Left renal pelvis (tissue), 4 donors: ENCODE measurements at places on chromosomes 13 and 19.

DNA sequence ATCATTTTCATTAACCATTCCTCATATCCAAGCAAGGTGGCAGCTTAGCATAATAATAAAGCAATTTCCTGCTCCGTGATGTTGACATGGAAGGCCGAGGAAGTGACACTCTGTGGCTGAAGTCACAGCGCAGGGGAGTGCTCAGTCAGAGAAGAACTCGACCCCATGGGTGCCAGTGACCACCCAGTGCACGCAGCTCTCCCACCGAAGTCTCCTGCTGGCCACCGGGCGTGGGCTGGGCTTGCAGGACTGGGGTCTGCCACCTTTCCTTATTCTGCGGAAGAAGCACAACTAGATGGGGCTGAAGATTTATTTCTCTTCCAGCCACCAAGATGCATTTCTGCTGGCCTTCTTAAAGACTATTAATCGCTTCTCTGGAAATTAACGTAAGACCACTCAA, 132.1 kb upstream of the SPACA7 start:
- no peak for DNase-seq

DNA sequence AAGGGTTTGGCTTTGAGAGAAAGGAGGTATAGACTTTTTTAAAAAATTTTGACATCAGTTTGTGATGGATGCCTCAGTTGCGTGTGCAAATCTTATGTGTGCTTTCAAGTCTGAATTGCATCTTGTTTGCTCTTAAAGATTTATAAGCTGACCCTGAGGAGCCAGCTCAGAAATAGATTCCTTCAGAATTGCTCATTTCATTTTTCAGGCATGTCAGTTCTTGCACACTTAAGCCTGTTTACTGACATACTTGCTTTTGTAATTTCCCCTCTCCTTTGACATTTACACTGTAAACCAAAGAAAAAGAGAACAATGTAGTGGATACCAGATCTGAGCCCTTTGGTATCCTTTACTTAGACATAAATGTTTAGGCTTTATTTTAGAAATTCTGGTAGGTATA, 87.6 kb downstream of the RNF17 start:
- no peak for DNase-seq

DNA sequence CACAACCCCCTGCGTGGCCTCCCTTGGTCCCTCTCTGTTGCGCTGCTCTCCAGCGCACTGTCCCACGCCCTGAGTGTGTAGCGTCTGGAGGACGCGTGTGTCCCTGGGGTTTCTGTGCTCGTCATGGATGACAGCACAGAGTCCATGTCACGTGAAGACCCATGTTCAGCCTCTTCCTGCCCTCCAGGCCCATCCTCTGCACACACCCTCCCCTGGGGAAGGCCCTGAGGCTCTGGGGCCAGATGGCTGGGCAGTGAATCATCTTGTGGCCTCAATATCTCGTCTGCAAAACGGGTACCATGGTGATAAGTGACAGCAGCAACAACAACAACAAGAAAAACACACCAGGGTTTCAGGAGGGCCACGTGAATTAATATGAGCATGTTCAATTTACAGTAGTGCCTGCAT, 71.5 kb upstream of the ARHGEF7 start:
- DNase-seq = no peak

- DNase-seq = no peak
These were observed 80.2 kb downstream of the ZAR1L start for GRCh38 chr13:32234914-32235313.

DNA sequence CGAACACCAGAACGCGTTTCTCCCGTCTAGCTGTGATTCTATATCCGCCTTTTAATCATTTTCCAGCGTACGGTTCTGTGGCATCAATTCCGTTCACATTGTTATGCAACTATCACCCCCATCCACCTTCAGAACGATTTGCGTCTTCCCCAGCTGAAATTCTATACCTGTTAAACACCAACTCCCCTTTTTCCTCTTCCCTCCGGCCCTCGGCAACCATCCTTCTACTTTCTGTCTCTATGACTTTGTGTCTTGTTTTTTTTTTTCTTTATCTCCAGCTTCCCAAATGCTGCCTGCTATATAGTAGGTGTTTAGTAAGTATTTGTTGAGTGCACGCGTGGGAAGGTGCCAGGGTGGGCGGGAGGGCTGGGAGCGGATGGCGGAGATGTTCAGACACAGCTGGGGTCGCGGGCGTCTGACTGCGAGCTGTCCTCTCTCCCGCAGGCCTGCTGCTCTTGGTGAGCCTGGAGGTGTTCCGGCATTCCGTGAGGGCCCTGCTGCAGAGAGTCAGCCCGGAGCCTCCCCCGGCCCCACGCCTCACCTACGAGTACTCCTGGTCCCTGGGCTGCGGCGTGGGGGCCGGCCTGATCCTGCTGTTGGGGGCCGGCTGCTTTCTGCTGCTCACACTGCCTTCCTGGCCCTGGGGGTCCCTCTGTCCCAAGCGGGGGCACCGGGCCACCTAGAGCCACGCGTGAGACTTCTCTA, 20.2 kb downstream of the CACNG6 start:
- DNase-seq = no peak

- DNase-seq = no peak
These were observed 162.7 kb downstream of the KDM4B start for GRCh38 chr19:5131506-5132205.

- DNase-seq = no peak
These were observed 42.6 kb downstream of the CYP4F22 start for GRCh38 chr19:15550929-15551292.

- no peak for DNase-seq
These were observed 203.2 kb downstream of the TUBA3C start for GRCh38 chr13:18978447-18978846.

DNA sequence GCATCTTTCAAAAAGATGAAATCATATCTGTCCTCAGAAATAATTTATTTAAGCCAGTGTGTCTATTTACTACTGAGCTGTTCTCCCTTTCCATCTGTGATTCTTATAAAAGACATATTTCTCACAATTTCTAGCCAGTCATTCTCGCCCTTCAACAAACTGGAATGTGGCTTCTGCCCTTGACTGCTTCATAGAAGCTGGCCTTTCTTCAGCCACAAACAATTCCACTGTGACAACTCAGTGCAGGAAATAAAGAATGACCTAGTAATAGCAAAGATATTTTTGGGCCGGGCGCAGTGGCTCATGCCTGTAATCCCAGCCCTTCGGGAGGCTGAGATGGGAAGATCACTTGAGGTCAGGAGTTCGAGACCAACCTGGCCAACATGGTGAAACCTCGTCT, 655.5 kb downstream of the PCDH9 start:
- no peak for DNase-seq

DNA sequence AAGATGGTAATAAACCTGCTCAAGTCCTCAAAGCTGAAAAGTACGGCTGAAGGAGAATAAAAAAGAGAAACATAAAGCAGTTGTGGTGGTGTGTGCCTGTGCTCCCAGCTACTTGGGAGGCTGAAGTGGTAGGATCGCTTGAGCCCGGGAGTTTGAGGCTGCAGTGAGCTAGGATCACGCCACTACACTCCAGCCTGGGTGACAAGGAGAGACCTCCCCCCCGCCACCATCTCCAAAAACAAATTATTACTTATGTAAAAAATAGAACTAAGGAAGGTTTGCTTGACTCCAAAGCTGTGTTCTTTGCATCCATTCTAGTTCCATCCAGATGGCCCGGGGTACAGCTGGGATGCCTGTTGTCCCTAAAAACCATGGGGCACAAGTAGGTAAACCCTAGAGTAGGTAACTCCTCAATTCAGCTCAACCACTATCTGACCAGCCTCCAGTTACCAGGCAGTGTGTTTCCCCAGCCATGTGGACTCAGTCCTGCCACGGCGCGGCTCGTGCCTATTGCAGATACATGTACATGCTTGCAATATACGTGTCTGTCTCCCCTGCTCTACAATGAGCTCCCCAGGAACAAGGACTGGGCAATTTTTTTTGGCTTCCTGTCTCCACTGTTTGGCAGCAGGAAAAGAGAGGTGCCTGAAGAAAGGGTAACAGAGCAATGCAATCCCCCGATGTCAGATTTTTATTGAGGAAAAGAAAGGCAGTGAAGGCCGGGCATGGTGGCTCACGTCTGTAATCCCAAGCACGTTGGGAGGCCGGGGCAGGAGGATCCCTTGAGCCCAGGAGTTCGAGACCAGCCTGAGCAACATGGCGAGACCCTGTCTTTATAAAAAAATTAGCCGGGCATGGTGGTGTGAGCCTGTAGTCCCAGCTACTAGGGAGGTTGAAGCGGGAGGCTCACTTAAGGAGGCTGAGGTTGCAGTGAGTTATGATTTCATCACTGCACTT, 101.3 kb downstream of the GNG7 start:
- DNase-seq = no peak

- DNase-seq = no peak
These were observed 55.2 kb downstream of the VWA8 start for GRCh38 chr13:41905600-41906254.

GRCh38 chr13:21796775-21797514, 126.1 kb downstream of the FGF9 start:
- no peak for DNase-seq

DNA sequence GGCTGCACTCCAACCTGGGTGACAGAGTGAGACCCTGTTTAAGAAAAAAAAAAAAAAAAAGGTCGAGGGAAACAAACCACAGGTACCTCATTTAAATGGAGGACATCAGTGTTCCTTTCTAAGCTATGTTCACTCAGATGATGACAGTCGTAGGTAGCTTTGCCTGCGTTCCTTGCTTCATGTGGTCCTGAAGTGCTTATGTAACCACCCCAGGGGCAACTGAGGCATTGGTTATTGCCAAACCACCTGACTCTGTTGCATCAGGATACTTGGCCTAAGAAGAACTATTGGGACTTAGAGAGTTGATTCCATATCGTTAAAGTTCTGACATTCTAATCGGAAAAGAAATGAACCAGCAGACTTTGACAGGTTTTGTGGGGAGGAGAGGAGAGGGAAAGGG, 51.7 kb downstream of the SPATA13 start:
- no peak for DNase-seq

GRCh38 chr13:51420681-51421490, 31.9 kb downstream of the INTS6 start:
- DNase-seq = no peak

DNA sequence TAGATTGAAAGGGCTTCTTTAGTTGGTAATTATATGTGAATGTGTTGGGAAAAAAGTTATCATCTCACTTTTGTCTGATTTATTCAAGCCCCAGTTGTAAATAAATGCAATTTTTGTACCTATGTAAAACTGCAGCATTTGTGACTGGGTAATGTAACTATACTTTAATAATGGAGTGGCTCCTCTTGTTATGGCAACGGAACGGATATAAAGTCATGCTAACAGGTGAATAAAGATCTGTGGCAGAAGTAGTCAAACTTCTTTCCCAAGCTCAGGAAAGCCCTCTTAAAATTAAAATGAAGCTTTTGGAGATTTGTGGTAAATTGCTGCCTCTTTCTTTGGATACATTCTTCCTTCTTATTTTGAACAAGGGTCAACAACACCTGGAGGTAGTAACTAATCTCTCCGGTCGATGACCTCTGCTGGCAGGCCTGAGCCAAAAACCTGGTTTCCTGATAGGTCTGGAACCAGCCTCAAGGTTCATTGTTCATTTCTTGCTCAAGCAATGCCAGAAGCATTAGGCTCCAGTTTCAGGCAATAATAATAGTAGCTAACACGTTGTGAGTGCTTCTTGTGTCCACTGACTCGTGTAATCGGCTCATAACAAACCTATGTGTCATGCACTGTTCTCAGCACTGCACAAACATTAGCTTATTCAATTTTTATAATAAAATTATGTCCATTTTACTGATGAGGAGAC, 313.4 kb upstream of the DACH1 start:
- DNase-seq = no peak

DNA sequence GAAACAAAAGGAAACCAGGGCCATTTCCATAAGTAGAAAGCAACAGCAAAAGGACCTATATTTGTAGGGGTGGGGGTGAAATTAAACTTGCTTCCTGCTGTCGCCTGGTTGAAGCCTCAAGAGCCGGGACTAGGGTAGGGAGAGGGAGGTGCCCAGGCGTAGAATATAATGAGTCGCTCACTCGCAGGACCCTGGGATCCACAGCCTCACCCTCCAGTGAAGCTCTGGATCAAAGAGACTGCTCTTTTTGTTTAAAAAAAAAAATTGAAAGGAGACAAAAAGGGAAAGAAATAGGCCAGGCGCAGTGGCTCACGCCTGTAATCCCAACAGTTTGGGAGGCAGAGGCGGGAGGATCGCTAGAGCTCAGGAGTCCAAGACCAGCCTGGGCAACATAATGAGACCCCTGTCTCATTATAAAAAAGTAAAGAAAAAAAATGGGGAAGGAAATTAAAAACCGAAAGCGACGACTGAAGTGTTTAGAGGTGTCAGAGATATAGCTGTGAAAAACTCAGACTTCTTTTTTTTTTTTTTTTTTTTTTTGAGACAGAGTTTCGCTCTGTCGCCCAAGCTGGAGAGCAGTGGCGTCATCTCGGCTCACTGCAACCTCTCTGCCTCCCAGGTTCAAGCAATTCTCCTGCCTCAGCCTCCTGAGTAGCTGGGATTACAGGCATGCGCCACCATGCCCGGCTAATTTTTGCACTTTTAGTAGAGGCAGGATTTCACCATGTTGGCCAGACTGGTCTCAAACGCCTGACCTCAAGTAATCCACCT, 10.9 kb upstream of the ADGRE5 start:
- DNase-seq = no peak

- no peak for DNase-seq
These were observed 43.9 kb downstream of the ZNF730 start for GRCh38 chr19:23160766-23161165.

DNA sequence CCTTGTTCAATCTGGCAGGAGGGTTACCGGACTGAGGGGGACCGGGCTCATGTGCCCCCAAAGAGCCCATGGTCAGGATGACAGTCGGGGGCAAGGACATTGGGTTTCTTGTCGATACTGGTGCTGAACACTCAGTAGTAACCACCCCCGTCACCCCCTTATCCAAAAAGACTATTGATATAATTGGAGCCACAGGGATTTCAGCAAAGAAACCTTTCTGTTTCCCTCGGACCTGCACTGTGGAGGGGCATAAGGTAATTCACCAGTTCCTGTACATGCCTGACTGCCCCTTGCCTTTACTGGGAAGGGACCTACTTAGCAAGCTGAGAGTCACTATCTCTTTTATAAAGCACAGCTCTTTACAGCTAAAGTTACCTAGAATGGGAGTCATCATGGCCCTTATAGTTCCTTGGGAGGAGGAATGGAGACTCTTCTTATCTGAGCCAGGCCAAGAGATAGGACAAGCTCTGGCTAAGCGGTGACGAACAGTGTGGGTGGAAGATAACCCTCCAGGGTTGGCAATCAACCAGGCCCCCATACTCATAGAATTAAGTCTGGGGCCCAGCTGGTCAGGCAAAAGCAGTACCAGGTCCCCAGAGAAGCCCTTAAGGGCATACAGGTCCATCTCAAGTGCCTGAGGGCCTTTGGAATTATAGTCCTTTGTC, 603.7 kb downstream of the UQCRFS1 start:
- no peak for DNase-seq

GRCh38 chr13:25847145-25847544, 204.7 kb downstream of the SHISA2 start:
- DNase-seq = no peak

- no peak for DNase-seq
These were observed 50.2 kb downstream of the MTMR6 start for GRCh38 chr13:25237083-25237482.

GRCh38 chr13:59269476-59269875, 894.3 kb downstream of the DIAPH3 start:
- DNase-seq = no peak

GRCh38 chr19:29831686-29832085, 19.9 kb downstream of the CCNE1 start:
- DNase-seq = no peak
